ENCODE measurements at places on chromosomes 5 and 9.

DNA sequence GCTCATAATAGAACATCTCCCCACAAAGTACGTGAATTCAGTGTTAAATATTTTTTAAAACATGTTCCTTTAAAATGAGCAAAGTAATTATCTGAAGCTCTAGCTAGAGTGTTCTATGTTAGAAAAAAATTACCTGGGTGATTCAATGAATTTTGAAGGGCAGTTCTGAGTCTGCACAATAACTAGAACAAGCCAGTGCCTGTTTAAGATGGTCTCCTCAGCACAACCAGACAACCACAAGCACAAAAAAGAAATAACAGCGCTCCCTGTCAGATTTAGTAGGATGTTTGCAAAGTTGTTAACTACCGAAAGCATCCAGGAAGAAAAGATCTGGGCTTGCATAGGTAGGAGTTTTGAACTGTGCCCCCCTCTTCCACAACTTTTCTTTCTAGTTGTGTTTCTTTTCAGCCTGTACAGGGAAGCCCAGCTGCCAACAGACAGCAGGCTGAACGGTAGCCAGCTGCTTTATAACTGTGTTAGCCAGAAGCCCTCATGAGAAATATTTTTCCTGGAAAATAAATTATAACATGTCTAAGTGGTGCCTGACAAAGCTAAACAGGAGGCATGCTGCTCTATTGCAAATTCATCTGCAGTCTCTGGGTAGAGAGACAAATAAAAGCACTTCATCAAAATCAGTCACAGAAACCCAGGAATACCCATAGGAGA is 1026.9 kb downstream of the MAT2B start:
- no peak for DNase-seq

- no peak for DNase-seq
Observed at GRCh38 chr5:41852293-41852692, 17.9 kb downstream of the OXCT1 start.

DNA sequence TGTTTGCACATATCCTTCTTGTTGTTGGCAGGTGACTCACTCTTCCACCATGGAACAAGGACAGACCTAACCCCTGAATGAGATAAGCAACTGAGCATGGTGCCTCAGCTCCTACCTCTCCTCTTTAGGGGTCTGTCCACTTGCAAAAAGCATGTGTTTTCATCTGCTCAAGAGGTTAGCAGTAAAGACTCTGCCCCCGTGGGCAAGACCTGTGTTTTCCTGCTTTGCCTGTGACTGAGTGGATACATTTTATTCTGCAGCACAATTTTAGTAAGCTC is 111.0 kb upstream of the LIFR start:
- DNase-seq = no peak

- no peak for DNase-seq
Observed at GRCh38 chr9:85858056-85858750, 82.7 kb upstream of the NAA35 start.

- no peak for DNase-seq
Observed at GRCh38 chr5:127337876-127338275, 47.3 kb downstream of the MEGF10 start.

GRCh38 chr9:20984506-20984905 is 46.9 kb downstream of the HACD4 start:
- no peak for DNase-seq

- DNase-seq = no peak
Observed at GRCh38 chr5:157295247-157295646, 29.3 kb downstream of the CYFIP2 start.

DNA sequence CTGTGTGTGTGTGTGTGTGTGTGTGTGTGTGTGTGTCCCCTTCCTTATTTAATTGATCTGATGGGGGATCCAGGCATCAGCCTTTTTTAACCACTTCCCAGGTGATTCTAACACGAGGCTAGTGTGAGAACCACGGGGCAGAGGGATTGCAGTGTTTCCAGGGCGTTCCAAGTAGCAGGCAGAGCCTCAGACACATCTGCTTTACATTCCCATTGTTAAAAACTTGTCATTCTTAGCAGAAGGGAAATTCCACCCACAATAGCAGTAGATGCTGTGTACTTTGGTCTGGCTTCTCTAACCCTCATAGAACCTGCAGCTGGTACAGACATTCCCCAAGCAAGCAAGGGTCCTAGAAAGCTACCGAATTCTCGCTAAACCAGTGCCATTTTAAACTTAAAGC is 81.9 kb upstream of the SLC30A5 start:
- no peak for DNase-seq

- DNase-seq = no peak
Observed at GRCh38 chr9:99113414-99114048, 8.6 kb downstream of the TGFBR1 start.

DNA sequence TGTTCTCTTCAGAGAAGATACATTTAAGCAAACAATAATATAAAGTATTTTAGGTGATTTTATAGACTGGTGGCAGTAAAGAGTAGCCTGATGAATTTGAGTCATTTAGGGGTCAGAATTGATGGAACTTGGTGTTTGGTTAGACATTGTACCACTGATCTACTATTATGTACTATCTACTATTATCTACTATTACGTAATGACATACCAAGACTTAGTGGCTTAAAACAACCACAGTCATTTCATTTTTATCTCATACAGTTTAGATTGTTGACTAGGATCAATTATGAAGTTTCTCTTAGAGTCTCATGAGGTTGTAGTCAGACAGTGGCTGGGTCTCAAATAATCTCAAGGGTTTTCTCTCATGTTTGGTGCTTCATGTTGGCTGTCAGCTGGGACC is 54.0 kb downstream of the PPIP5K2 start:
- no peak for DNase-seq

- no peak for DNase-seq
Observed at GRCh38 chr5:139038613-139039305, 159.4 kb downstream of the SIL1 start.

- no peak for DNase-seq
Observed at GRCh38 chr5:123094237-123094918, 5.3 kb downstream of the PRDM6 start.

DNA sequence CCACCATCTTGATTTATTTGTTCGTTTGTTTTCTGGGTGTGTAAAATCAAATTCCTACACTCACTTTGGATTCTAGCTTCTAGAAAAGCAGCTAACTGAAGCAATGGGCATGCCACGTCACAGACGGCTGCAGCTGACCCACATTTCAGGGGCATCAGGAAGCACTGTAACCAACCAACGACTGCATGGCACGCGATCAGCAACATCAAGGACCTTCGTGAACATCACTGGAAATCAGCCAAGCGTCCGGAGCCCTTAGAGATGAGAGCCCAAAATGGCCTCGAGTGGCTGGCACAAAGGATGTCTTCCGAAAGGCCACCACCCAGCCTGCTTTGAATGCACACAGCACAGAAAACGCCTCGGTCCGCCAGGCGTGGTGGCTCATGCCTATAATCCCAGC is 191.1 kb downstream of the OLFM1 start:
- DNase-seq = no peak

DNA sequence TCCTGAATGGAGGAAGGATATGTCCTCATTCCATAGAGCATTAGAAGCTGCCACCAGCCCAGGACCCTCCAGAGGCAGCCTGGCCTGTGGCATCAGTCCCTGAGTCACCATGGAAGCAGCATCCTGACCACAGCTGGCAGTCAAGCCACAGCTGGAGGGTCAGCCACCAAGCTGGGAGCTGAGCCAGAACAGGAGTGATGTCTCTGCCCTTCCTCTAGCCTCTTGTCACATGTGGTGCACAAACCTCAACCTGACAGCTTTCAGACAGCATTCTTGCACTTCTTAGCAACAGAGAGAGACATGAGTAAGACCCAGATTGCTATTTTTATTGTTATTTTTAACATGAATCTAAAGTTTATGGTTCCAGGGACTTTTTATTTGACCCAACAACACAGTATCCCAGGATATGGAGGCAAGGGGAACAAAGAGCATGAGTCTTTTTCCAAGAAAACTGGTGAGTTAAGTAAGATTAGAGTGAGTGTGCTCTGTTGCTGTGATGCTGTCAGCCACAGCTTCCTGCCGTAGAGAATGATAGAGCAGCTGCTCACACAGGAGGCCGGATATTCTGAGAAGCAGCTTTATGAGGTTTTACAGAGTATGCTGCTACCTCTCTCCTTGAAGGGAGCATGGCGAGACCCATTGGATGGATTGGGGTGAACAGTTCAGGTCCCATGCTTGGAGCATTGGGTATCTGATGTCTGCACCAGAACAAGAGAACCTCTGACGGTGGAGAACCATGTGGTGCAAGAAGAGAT is 13.0 kb upstream of the CYFIP2 start:
- DNase-seq = no peak
